RCC 7860 (cell line): ENCODE measurements at places on chromosomes 3 and 15.
A peak's percentile ranks its signal among the peaks of the same experiment; 100 is the strongest.

GRCh38 chr15:43527016-43527801 lies 9.8 kb downstream of the MAP1A start:
- no peak for DNase-seq

DNA sequence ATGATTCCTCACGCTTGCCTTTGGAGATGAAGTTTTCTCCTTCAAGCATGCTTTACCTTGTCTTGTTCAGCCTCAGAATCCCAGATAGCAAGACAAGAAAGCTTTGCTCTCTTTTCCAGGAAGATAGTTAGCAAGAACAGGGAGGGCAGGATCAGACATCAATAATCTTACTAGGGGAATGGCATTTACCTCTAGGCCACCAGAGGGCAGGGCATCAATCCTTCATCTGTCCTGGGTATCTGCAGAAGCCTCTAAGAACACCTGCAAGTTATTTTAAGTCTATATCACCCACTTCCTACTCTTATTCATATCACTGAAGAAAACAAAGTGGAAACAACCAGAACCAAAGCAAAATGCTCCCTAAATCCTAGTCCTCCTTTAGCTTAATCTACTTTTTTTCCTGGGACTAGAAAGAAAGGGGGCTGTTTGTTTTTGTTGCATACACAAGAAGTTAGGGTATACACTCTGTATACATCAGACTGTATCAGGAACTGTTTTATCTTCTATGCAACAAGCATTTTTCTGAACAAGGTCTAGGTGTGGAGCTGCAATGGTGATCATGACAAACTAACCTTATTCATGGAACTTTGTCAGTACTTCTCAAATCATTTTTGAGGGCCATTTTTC lies 862.5 kb downstream of the CADM2 start:
- DNase-seq, result peak; percentile 8

DNA sequence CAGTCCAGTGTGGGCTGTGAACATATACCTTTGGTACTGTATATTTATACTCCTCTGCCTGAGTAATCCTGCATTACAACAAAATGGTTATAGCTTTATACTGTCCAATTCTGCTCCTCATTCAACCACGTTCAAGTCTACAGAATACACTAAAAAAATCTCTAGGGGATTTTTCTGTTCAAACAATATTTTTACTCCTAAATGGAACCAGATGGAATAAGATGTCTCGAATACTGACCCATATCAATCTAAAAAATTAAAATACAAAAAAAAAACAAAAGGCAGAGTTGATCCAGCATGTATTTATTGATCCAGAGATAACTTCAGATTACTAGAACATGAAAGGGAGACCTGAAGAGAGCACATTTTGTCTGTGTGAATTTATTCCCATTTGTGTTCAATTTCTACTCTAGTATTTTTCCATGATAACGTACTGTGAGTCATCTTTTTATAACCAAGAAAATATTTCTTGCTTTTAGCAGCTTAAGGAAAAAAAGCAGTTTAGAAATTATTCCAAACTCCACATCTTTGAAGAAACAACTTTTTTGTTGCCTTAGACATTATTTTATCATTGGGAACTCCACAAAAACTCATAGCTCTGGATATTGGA lies 910.7 kb downstream of the TBL1XR1 start:
- no peak for DNase-seq

GRCh38 chr15:99096173-99096893 lies 8.5 kb upstream of the SYNM start:
- no peak for DNase-seq

DNA sequence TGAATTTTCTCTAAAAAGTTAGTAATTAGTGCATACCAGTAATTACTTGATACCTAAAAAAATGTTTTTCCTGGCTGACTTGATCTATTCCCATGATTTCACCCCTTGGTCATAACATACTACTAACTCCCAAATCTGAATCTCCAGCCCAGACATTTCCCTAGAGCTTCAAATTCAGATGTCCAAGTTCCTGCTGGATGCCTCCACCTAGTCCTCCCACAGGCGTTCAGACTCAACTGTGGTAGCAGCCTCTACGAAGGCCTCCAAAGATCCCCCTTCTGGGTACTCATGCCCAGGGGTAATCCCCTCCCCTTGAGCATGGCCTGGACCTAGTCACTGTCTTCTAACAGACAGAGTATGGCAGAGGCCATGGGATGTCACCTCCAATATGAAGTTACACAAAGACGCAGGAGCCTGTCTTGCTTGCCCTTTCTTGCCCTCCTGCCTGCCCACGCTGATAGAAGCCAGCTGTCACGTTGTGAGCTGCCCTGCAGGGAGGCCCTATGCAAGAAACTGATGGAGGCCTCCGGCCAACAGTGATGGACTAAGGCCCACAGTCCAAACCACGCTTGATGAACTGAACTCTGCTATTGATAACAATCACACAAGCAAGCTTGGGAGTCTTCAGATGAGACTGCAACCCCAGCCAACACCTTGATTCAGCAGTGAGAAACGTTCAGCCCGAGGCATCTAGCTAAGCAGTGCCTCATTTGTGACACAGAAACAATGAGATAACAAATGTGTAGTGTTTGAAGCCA lies 8.6 kb upstream of the FBN1 start:
- DNase-seq, result no peak

DNA sequence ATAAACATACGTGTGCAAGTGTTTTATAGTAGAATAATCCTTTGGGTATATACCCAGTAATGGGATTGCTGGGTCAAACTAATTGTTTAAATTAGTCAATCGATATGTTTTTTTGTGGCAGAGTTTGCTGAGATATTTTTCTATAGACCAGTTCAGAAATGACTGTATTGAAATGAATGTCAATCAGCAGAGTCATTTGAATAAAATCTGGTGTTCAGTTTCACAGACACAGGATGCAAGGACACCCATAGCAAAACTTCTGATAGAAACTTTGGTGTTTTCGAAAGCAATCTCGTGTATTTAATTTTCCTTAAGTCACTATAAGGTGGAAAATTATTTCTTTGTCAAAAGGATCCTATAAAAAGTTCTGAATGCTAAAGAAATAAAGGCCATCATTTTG lies 434.4 kb downstream of the RAP2B start:
- DNase-seq, result no peak

DNA sequence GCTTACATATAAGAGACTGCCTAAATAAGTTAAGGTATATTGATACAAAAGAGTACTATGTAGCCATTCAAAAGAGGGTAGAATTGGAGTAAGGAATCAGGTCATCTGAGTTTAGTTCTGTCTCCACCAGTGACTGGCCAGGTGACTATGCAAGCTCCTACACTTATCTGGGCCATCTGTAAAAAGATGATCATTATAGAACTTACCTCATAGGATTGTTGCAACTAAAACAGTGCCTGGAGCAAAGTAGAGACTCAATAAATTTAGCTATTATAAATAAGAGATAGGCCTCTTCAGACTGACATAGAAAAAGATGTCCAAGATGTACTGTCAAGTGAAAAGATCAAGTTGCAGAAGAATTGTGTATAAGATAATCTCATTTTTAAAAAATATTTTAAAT lies 1.7 kb upstream of the ATP8B4 start:
- DNase-seq, result no peak

- DNase-seq, result no peak
These were observed 756 bp upstream of the RASGRF1 start for GRCh38 chr15:79091204-79091867.
